Ovary (tissue), 10 donors: ENCODE measurements at places on chromosomes 7 and 10. TPM values are rescaled to one million over a fixed set of nuclear protein-coding genes. Genes with fewer than 3 reads are reported as not detected.

DNA sequence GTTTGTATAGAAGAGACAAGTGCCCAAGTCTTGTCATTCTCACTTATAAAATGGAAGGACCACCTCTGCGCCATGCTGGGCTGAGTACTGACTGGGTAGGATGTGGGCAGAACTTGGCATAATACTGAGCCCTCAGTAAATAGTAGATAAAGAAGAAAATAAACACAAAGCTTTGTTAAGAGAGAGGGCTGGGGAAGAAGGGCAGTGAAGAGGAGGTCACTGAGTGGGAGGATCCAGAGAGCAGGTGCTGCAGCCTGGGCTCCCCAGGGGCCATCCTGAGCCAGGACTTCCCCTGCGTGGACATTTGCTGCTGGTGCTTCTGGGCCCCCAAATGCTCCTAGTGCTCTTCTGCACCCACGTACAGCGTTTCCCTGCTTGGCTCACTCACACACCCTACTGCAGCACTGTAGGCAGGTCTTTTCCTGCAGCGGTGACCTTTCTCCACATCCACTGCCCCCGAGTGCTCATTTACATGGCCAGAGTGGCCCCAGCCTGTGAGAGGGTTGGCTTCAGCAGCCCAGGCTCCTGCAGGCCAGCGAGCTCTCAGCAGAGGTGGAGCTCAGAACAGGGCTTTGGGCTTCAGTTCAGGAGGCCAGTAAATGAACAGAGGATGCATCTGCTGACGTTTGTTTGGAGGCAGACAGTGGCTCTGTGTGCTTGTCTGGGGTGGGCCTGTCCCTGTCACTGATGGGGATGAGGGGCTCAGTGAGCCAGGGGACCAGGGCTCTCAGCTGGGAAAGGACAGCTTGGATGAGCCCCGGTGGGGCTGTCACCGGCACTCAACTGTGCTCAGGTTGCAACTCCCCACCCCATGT lies 164.6 kb downstream of the ADARB2 start:
- no peak for DNase-seq

GRCh38 chr10:23439452-23439960 lies 631 bp downstream of the OTUD1 start:
- DNase-seq = no peak

DNA sequence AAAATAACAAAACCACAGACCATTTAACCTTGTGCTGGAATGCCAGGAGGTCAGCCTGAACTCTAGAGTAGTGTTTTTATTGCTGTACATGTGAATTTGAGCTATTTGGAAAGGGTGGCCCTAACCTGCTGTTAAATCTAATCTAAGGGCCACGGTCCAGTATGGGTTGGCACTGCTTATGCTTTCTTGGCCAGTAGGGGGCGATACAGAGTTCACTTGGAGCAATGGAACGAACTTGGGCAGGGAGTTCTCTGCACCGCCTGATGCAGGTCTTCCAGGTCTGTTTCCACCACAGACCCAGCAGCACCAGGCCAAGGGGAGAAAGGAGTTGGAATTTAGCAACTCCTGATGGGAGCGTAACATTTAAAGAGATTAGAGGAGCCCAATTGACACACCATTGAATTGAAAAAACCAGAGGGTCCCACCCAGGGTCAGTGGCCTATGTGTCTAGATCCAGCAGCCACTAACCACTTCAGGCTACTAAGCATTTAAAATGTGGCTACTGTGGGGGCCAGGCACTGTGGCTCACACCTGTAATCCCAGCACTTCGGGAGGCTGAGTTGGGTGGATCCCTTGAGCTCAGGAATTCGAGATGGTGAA lies 75.7 kb upstream of the EFCAB10 start:
- DNase-seq = no peak

DNA sequence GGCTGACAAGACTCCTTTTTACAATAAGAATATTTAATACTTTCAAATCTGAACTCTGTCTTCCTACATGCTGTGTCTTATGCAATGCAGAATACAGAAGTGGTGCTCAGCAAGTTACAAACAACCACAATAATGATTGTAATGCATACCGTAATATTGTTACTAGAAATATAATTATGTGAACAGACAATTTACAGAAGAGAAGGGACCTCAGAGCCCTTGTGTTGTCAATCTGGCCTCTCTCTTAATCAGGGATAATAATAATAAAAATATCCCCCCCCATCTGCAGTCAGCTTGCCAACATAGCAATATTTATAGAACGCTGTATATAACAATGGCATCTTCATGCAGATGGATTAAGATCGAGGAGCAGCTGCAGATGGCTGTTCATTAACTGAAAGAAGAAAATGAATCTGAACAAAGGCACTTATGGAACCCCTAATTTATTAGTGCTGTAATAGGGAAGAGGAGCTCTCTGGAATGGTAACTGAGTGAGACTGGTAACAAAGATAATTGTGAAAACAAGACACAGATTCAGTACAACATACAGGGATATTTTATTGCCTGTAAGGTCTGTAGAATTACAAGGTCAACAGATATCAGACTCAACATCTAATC lies 106.3 kb downstream of the TMEM26 start:
- DNase-seq = no peak

DNA sequence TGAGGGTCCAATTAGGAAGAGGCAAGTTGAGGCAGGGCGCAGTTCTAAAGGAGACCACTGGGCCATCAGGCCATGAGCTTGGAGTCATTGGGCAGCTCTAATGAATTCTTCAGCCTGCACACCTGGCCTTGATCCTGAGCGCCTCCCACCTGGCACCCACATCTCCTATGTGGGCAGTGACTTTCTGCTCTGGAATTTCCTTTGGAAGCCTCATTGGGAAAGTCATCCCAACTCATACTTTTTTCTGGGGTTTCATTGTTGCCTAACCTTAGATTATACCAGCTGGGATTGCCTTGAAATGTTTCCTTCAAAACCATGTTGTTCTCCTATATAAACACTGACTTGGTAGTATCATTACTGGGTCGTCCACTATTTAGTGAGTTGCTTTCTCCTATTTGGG lies 54.1 kb downstream of the PLPP4 start:
- no peak for DNase-seq

GRCh38 chr10:51658000-51658399 lies 41.4 kb downstream of the CSTF2T start:
- no peak for DNase-seq

DNA sequence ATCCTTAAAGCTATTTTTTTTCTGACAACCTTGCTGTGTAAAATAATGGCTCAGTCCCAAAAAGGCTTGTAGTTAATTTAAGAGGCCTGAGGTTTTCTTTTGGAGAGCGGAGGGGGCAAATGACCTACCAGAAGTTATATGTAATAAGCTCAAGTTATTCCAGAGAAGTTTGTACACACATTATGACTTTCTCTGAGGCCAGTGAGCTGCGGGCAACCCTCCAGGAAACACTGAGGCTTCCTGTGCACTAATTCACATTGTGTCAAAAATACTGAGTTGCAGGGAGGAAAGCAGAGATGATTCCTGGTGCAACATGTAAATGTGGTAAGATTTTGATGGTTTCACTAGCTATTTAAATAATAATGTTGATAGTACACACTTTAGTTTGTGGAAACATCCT lies 188.6 kb downstream of the DIP2C start:
- DNase-seq = no peak

GRCh38 chr10:101235766-101236165 lies 6.5 kb upstream of the LBX1 start:
- DNase-seq = no peak

GRCh38 chr7:68276725-68277124 lies 1280.1 kb downstream of the TYW1 start:
- no peak for DNase-seq

- no peak for DNase-seq
Measured at GRCh38 chr10:101972761-101973160, 83.2 kb downstream of the ARMH3 start.

The ANKRD7 gene
- not detected for polyA plus RNA-seq

The MRLN gene
- polyA plus RNA-seq = not detected

The SRRM3 gene
- 2.0 TPM for polyA plus RNA-seq

The ZNF37A gene
- 7.5 TPM for polyA plus RNA-seq
